ENCODE measurements at places on chromosomes 12 and 14. TPM values are rescaled to one million over a fixed set of nuclear protein-coding genes. Genes with fewer than 3 reads are reported as not detected.

TAS2R7 gene
- not detected for total RNA-seq

SYNDIG1L gene
- 0.14 TPM for total RNA-seq

CDK17 gene
- 49.9 TPM for total RNA-seq

LRTM2 gene
- total RNA-seq, result not detected

TMEM229B gene
- 4.8 TPM for total RNA-seq

MAP1LC3B2 gene
- 3.0 TPM for total RNA-seq

C14orf39 gene
- total RNA-seq, result 0.68 TPM

CAPS2 gene
- 2.7 TPM for total RNA-seq

SLC17A8 gene
- total RNA-seq, result not detected

ISM2 gene
- under 0.01 TPM for total RNA-seq

ANO4 gene
- total RNA-seq, result 2.4 TPM

NRXN3 gene
- total RNA-seq, result under 0.01 TPM

TCL1A gene
- not detected for total RNA-seq

TOMM20L gene
- not detected for total RNA-seq

NABP2 gene
- total RNA-seq, result 35.9 TPM

YARS2 gene
- 35.0 TPM for total RNA-seq

RAPGEF3 gene
- 2.0 TPM for total RNA-seq

FIGNL2 gene
- total RNA-seq, result not detected

DIO3 gene
- not detected for total RNA-seq

ABHD12B gene
- total RNA-seq, result under 0.01 TPM

MIP gene
- not detected for total RNA-seq
